ENCODE measurements at places on chromosomes 3 and 15. TPM values are rescaled to one million over a fixed set of nuclear protein-coding genes. Genes with fewer than 3 reads are reported as not detected.

GRCh38 chr3:82294609-82295008 lies 533.2 kb upstream of the GBE1 start:
- DNase-seq: no peak

DNA sequence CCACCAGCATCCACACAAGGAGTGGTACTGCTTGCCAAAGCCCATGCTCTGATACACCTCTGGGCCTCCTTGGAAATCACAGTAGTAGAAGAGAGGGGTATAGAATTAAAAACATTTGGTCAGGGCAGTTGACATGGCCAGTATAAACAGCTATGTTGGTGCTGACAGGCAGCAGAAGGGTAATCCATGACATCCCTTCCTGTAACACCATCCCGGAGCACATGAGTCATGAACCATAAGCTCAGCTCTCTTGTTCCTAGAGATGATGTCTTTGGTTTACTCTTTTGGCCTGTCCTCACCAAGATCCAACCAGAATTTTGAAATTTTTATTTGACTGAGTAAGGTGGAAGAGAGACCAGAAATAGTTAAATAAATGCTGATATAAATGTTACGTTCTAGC lies 132.6 kb upstream of the CTDSPL start:
- no peak for DNase-seq

- no peak for DNase-seq
Observed at GRCh38 chr3:161310649-161311423, 60.5 kb downstream of the SPTSSB start.

DNA sequence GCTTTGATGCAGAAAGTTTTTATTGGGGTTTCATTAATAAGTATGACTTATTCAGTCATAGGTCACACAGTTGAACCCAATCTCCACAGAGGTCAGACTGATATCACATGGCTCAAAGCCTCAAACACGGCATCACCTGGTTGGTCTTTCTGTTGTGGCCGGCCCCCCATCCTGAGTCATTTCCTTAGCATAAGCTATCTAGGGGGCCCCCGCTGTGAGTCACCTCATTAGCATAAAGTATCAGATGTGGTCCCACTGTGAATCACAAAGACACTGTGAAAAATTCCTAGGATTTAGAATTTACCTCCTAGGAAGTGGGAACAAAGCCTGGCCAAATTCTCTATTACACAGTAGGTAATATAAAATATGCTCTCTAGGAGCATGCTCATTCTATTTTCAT lies 502.2 kb downstream of the PYDC2 start:
- DNase-seq: peak; percentile 36

DNA sequence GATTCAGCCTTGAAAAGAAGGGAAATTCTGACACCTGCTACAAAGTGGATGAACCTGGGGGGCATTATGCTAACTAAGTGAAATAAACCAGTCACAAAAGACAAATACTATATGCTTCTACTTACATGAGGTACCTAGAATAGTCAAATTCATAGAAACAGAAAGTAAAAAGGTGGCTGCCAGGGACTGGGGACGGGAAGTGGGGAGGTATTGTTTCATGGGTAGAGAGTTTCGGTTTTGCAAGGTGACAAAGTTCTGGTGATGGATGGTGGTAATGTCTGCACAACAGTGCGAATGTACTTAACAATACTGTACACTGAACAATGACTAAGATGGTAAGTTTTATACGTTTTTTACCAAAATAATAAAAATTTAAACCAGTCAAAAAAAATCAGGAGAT lies 4.8 kb downstream of the IDH2 start:
- DNase-seq: no peak

DNA sequence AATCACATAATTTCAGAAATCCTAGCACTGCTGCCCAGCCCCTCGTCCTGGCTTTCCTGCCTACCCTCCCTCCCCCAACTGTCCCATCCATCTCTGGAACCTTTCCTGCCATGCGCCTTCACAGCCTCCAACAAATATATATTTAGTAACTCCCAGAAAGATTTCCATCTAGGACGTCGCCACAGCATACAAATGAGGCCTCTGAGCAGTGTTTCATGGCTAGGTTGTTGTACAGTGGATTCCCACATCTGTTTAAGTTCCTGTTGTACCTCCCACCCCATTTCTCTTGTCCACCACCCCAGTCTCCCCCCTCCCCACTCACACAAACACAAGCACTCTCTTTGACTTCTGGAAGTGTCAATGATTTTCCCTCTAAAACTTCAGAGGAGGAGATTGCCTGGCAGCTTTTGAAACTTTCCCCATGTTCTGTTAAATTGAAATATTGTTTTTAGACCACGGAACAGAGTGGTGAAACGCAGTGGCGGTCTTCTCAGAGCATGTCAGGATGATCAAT lies 280.3 kb upstream of the RORA start:
- DNase-seq: no peak

DNA sequence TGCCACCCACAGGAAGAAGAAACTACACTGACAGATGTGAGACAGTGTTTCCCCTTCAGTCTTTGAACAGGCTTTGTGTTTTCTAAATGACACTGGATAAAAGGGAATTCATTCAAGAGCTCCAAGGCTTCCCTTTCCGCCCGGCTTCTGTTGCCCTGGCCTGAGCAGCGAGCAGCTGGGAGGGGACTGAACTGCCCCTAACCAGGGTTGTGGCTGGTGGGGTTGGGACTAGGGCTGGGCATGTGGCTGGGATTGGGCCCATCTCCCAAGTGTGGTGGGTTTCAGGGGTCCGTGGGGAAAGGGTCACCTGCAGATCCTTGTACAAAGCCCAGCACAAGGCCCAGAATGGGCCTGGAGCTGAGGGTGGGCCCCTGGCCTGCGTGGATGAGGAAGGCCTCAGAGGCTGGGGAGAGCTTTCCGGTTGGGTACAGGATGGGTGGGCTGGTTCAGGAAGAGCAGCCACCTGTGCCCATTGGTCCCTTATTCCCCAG lies 10.4 kb downstream of the VILL start:
- DNase-seq: no peak

GRCh38 chr3:186259612-186260383 lies 102.2 kb downstream of the DGKG start:
- DNase-seq: peak; percentile 58

GRCh38 chr3:27746838-27747237 lies 24.7 kb upstream of the EOMES start:
- DNase-seq: no peak

DNA sequence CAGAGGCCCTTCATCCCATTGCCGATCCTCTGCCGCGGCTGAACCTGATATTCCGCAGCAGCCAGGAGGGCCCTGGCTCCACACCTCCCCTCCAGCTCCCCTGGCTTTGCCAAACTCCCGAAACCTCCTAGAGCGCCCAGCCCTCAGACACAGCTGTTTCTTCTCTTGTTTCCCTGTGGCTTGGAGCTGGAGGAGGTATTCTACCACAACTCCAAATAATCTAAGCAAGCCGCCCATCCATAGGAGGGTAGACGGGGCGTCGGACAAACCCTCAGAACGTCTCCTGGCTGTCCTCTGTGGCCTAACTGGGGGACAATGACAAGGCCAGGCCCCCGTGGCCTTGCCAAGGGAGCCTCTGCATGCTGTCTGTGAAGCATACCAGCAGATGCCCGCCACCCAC lies 10.4 kb downstream of the PLA2G4D start:
- no peak for DNase-seq

DNA sequence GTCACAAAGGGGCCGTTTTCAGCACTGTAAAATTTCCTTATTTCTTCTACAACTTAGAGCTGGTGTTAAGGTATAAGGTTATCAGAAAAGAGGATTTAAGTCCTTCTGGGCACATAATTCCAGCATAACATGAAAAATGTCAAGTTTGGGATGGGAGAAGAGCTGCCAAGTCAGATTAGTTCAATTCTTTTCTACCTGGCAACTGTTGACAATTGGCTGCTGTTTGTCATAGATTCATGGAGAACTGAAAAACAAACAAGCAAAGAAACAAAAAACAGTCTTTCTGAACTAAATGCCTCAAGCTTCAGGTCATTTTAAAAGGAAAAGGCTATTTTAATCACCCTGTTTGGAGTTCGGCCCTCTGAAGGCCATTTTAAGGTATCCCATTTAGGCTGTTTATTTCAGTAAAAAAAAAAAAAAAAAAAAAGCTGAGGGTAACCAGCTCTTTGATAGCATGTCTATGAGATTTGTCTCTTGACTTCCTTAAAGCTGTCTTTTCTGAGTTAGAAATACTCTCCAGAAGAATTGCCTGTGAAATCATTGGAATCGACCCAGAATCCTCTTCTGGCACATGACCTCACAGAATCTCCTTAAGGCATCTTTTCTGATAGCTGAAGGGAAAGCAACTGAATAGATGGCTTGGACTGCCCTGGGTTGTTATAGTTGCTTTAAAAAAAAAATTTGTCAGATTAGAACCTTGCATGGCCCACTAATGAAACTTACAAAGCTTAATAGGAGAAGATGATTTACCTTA lies 173.3 kb downstream of the SEMA6D start:
- DNase-seq: no peak

- DNase-seq: no peak
Observed at GRCh38 chr3:144384241-144384979, 412.8 kb downstream of the DIPK2A start.

DNA sequence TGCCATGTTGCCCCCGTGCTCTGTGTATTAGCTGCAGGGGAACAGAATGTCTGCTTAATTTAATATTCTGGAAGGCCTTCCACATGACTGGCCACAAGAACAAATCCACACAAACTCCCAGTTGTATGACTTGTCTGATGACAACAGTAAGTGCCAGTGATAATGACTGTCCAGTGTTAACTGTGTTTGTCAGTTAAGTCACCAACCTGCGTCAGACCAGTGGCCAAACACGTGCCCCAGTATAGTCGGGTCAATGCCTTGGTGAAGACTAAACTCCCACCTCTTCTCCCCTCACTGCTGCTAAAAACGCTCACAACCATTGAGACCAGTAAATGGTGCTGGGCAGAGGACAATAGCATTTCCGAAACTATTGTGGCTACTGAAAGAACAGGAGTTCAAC lies 9.8 kb upstream of the ATP13A5 start:
- no peak for DNase-seq

DNA sequence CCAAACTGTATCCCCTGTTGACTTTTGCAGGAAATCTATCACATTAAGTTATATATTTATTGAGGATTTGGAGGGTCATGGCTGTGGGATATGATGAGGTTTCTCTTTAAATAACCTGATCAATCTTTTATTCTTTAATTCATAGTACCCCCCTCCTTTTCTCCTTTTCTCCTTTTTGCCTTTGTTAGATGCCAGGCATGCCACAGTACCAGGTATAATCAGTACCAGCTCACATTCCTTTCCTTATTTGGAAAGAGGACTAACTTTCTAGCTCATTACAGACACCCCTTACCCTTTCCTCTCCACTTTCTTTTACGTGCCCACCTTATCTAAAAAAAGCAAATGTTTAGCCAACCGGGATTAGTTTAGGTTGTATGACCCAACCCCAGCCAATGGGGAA lies 326.4 kb upstream of the NAALADL2 start:
- DNase-seq: no peak

- DNase-seq: no peak
Observed at GRCh38 chr3:178808748-178809147, 262.9 kb downstream of the ZMAT3 start.

Gene MDFIC2
- not detected for polyA plus RNA-seq

Gene IGSF10
- not detected for polyA plus RNA-seq

Gene GLDN
- not detected for polyA plus RNA-seq

Gene TRA2B
- 143 TPM for polyA plus RNA-seq
